ENCODE measurements at places on chromosomes 6 and 20.

DNA sequence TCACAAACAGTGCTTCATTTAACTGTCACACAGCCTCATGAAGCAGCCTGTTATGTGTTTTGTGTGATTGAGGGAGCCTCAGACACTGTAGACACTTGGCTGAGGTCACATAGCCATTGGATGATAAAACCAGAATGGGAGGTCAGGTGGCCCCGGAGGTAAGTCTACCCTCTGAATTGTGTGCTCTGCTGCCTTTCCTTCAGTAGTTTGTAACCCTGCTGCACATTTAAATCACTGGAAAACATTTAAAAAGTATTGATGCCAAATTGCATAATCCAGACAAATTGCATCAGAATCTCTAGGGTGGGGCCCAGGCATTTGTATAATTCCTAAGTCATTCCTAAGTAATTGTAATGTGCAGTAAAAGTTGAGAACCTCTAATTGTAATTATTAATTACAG is 85.2 kb upstream of the ECI2 start:
- DNase-seq, result no peak

- DNase-seq, result no peak
Observed at GRCh38 chr20:62935968-62936585, 1.9 kb upstream of the GID8 start.

GRCh38 chr6:78911218-78911940 is 44.0 kb downstream of the IRAK1BP1 start:
- DNase-seq, result no peak

GRCh38 chr6:156840606-156841005 is 63.4 kb downstream of the ARID1B start:
- no peak for DNase-seq

- no peak for DNase-seq
Observed at GRCh38 chr6:135346747-135347146, 150.8 kb downstream of the AHI1 start.

GRCh38 chr6:43493833-43494232 is 16.3 kb downstream of the LRRC73 start:
- DNase-seq, result no peak

DNA sequence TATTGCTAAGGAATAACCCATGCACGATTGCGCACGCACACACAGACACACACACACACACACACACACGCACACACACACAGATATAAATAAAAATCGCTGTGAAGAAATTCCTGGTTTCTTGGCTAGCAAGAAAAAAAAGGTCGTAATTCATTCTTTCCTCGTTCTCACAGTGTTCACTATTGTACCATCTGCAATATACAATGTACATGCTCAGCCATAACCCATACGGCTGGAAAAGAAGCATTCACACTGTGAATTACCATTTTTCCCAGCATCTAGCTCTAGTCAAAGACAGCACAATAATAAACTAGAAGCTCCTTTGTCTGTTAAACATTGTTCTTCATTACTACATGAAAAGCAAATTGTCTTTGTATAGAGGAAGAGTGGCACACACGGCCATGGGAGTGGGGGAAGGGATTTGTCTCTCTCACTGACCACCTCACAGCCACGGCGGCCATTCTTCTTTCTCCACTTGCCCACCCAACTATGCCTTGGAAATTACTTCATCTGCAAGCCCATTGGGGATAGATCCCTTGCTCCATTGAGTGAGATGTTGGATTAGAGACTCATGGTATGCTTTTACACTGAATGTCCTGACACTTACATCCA is 115.3 kb upstream of the ID4 start:
- no peak for DNase-seq

DNA sequence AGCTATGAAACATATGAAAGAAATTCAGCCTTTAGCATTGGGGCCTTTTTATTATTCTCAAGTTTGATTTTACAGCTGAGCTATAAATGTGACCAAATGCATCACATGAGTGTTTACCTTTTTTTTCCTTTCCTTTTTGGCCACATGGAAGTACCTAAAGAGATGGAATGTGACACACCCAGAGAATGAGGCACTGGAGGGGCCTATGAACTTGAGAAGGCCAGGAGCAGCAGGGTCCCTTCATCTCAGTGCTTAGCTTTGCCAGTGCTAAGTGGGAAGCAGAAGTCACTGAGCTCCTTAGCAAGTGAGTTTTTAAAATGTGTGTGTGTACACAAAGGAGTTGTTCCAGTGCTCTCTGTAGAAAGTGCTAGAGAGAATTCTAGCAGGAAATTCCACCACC is 44.7 kb downstream of the RREB1 start:
- DNase-seq, result no peak

DNA sequence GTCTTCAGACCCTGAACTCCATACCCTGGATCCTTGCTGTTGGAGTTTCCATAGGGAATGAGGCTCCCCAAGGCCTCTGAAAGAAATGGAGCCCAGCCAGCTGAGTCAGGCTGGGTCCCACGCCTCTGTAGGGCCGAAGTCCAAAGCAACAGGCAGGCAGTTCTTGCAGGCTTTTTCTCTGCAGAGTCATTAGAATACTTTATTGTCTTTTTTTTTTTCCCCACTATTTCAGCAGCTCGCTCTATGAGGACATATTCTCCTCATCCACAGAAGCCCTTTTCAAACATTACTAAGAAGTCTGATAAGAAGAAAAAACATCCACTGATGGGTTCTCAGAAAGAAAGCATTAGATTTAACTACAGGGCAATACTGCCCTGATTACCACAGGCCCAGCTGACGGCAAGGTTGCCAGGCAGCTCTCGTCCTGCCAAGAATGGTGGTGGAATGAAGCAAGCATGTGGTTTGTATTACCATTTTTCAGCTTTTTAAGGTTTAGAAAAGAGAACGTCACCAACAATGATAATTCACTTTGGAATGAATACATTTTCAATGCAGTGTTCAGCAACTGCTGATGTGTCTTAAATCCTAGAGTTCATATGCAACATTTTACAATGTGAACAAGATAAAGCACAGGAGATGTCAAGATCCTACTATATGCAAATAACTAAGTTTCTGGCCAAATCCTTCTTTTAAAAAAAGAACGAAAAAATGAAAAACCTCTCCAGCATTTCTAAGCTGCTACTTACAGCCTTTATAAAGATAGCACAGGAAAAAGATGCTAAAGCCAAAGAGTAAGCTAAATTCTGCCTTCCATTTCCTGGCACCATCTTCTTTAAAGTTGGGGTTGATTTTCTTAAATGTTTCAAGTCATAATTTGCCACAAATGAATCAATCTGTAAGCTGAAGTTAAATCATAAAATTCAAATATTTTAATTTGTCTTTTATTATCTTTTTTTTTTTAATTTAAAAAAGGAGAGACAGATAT is 223.6 kb upstream of the CITED2 start:
- DNase-seq, result no peak
